ENCODE measurements at places on chromosomes 11 and 22. TPM values are rescaled to one million over a fixed set of nuclear protein-coding genes. Genes with fewer than 3 reads are reported as not detected.

- no peaks in the 10 kb centered on the region for H3K36me3 ChIP-seq
- DNase-seq: peak; percentile 97
- no peak overlapping the region for H3K27ac ChIP-seq
These were observed 435.4 kb downstream of the TMEM135 start for GRCh38 chr11:87473174-87473573.

DNA sequence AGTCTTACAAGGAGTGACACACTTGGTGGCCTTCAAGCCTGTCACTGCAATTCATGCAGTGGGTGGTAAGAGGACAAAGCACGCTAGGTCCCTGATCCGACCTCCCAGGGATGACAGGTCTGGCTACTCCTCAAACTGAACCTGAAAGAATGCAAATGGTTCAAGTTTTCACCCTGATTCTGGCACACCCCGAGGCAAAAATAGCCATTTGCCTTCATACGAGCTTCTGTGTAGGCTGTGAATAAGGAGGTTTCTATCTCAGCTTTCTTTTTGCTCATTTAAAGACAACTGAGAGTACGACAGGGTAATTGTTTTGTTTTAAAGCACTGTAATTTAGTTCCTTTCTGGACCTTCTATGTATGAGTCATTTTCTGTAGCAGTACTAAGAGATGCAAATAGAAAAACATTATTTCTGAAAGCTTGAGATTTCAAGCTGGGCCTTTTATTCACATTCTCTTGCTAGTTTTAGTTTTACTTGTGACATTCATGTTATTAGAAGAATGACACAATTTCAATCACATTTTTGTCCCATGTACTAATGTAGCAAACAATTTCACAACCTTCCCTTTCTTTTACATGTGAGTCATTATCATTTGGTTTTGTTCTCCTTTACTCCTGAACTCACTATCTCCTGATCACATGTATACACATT, 56.6 kb upstream of the FDX1 start:
- no peaks in the 10 kb centered on the region for H3K36me3 ChIP-seq
- no peak overlapping the region for H3K4me3 ChIP-seq
- peaks cover 9% of the 10 kb centered on the region for H3K4me1 ChIP-seq
- DNase-seq: peak; percentile 26
- no peaks in the 10 kb centered on the region for H3K27me3 ChIP-seq

DNA sequence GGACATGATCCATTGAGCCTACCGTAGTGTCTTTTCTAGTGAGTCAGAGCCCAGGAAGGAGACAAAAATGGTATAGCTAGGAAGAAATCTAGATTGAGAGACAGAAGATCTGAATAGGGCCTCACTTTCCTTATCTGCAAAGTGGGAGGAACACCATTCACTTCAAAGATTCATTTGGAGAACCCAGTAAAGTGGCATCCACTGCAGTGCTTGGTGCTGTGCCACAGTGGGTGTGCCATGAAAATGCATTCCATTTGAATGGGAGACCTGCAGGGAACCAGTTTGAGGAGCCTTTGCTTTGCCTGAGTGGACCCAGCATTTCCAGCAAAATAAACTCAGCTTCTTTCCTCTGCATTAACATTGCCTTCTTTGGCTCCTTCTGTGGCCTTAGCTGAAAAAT, 470.5 kb upstream of the CADM1 start:
- H3K4me1 ChIP-seq: peaks cover 7% of the 10 kb centered on the region
- H3K4me3 ChIP-seq: no peak overlapping the region
- H3K27me3 ChIP-seq: peaks cover 3% of the 10 kb centered on the region
- H3K36me3 ChIP-seq: no peaks in the 10 kb centered on the region
- no peak for DNase-seq
- H3K27ac ChIP-seq: no peak overlapping the region

DNA sequence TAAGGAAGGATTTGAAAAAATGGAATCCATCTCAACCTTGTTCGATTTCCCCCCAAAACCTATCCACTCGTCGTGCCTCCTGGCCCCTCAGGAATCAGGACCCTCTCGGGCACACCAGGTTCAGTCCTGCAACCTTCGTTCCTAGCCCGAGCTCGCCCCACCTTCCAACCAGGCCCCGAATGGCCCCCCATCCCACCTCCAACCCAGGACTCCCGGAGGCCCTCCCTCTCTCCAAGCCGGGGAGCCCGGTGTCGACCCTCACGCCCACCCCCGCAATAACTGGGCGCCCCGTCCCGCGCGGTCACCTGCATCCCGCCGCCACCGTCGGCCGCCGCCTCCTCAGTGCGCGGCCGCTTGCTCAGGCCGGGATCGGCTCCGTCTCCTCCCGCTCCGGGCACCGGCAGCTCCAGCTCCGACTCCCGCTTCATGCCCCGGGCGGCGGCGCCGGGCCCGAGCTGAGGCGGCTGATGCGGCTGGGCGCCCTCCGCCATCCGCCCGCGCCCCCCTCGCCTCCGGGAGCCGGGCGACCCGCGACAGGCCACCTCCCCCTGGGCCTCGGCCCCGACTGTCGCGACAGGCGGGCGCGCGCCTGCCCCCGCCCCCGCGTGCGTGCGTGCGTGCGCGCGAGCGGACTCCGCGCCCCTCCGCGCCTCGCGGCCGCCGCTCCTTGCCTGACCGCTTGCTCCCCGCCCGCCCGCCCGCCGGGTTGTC, 534 bp downstream of the RBFOX2 start:
- H3K27me3 ChIP-seq: no peaks in the 10 kb centered on the region
- peaks cover 8% of the 10 kb centered on the region for H3K36me3 ChIP-seq
- peak overlapping the region; percentile 71 for H3K27ac ChIP-seq
- peaks cover 11% of the 10 kb centered on the region for H3K4me1 ChIP-seq
- DNase-seq: no peak

GRCh38 chr11:119306373-119306890, 10.5 kb downstream of the MCAM start:
- DNase-seq: no peak
- peaks cover 13% of the 10 kb centered on the region for H3K36me3 ChIP-seq
- H3K4me1 ChIP-seq: no peaks in the 10 kb centered on the region

DNA sequence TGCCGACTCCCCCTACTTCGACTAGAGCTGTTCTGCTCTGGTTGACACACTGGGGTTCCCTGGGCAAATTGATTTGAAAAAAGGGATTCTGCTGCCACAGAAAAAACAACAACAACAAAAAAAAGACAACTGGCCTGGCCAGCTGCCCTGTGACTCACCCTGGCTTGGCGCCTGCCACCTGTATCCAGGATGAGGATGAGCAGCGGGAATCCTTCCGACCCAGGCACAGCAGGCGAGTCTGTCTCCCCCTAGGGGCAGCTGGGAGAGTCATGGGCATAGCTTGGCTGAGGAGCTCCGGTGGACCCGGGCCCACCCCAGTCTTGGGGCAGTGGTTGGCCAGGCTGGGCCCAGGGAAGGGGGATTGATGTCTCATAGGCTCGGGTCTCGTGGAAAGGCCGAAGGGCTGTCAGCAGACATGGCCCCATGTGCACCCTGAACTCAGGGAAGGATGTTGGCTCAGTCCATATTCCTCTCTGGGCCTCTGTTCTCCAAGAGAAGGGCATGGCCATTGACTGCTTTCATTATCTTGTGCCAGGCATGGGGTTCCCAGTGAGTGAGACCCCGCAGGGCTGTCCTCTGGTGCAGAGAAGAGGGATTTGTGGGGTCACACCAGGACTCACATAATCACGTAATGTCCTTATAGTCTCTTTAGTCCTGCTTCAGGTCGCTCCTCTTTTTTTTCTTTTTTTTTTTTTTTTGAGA, 10.4 kb upstream of the SUN2 start:
- H3K4me3 ChIP-seq: no peak overlapping the region
- no peaks in the 10 kb centered on the region for H3K36me3 ChIP-seq
- peaks cover 10% of the 10 kb centered on the region for H3K4me1 ChIP-seq
- DNase-seq: no peak
- no peak overlapping the region for H3K27ac ChIP-seq
- no peaks in the 10 kb centered on the region for H3K27me3 ChIP-seq

- H3K4me3 ChIP-seq: no peak overlapping the region
- no peak for DNase-seq
- no peaks in the 10 kb centered on the region for H3K36me3 ChIP-seq
- no peaks in the 10 kb centered on the region for H3K4me1 ChIP-seq
- H3K27me3 ChIP-seq: no peaks in the 10 kb centered on the region
These were observed 10.9 kb downstream of the PDGFD start for GRCh38 chr11:104152941-104153505.

- H3K4me1 ChIP-seq: no peaks in the 10 kb centered on the region
- no peaks in the 10 kb centered on the region for H3K36me3 ChIP-seq
- no peak for DNase-seq
- H3K27me3 ChIP-seq: no peaks in the 10 kb centered on the region
- no peak overlapping the region for H3K4me3 ChIP-seq
- H3K27ac ChIP-seq: no peak overlapping the region
These were observed 100.2 kb downstream of the SYN3 start for GRCh38 chr22:32958001-32958400.

GRCh38 chr11:31768749-31769640, 42.1 kb downstream of the PAX6 start:
- DNase-seq: no peak
- no peak overlapping the region for H3K4me3 ChIP-seq
- no peaks in the 10 kb centered on the region for H3K27me3 ChIP-seq
- H3K27ac ChIP-seq: no peak overlapping the region

DNA sequence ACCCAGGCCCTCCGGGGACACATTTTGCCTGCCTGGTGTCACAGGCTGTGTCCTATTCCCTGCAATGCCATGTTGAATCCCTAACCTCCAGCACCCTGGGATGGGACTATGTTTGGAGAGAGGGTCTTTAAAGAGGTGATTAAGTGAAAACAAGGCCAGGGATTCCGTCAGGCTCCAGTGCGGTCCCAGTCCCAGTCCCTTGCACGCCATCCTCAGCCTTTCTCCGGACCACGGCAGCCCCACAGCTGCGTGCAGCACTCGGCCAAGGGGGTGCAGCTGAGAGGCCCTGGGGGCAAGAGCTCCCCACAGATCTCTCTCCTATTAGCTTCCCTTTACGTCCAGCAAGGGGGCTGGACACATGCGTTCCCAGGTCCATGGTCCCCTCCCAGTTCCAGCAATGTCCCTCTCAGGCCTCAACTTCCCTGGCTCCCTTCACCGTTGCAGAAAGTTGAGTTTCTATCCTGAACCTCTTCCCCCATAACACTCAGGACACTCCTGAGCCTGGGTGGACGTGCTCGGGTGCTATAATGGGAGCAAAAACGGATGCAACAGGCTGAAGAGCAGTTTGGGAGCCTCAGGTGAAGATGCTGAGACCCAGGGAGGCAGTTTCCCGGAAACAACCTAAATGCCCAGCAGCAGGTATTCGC, 1422.7 kb downstream of the BRD1 start:
- H3K4me3 ChIP-seq: no peak overlapping the region
- no peaks in the 10 kb centered on the region for H3K4me1 ChIP-seq
- H3K27ac ChIP-seq: no peak overlapping the region
- no peaks in the 10 kb centered on the region for H3K36me3 ChIP-seq
- peaks cover 3% of the 10 kb centered on the region for H3K27me3 ChIP-seq
- DNase-seq: no peak

- no peaks in the 10 kb centered on the region for H3K4me1 ChIP-seq
- no peaks in the 10 kb centered on the region for H3K36me3 ChIP-seq
- no peak overlapping the region for H3K27ac ChIP-seq
- DNase-seq: no peak
These were observed 87.9 kb upstream of the B3GAT1 start for GRCh38 chr11:134499990-134500389.

- no peaks in the 10 kb centered on the region for H3K36me3 ChIP-seq
- H3K27ac ChIP-seq: no peak overlapping the region
- H3K4me1 ChIP-seq: peaks cover 4% of the 10 kb centered on the region
- no peaks in the 10 kb centered on the region for H3K27me3 ChIP-seq
- H3K4me3 ChIP-seq: no peak overlapping the region
These were observed 21.5 kb downstream of the SHISAL1 start for GRCh38 chr22:44291265-44291664.

DNA sequence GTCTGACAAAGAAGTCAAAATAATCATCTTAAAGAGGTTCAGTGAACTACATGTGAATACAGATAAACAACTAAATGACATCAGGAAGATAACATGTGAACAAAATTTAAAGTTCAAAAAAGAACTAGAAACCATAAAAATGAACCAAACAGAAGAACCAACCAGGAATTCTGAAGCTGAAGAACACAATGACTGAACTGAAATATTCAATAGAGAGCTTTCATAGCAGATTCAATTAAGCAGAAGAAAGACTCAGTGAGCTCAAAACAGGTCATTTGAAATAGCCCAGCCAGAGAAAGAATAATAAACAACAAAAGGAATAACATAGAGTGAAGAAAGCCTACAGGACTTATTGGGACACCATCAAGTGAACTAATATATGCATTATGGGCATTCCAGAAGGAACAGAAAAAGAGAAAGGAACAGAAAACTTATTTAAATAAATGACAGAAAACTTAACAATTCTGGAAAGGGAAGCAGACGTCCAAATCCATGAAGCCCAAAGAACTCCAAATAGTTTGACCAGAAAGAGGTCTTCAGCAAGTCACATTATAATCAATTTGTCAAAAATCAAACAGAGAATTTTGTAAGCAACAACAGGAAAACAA, 11.0 kb upstream of the SLC36A4 start:
- no peaks in the 10 kb centered on the region for H3K36me3 ChIP-seq
- no peaks in the 10 kb centered on the region for H3K4me1 ChIP-seq
- peaks cover 4% of the 10 kb centered on the region for H3K27me3 ChIP-seq
- no peak overlapping the region for H3K27ac ChIP-seq

DNA sequence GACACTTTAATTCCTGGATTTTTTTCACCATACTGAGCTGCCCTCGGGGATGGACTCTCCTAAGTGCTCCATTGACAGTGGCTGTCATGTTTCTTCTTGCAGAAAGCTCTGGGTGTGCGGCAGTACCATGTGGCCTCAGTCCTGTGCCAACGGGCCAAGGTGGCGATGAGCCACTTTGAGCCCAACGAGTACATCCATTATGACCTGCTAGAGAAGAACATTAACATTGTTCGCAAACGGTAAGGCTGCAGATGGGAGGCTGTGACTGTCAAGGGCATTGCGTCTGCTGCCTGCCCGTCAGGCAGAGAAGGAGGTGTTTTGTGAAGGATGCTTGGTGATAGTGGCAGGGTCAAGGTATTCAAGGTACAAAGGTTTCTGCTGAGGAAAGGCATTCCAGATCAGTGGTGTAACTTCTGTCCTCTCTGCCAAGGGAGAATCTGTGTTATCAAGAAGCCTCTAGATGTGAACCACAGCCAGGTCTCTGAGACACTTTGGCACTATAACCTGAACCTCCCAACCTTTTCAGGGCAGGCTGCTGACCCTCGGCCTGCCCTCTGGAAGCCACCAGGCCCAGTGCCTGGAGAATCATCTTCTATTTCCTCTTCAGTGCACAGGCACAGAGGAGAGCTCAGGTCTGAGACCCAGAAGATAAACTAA, 30.8 kb downstream of the ACO2 start:
- H3K27me3 ChIP-seq: no peaks in the 10 kb centered on the region
- H3K4me1 ChIP-seq: peaks cover 3% of the 10 kb centered on the region
- no peak overlapping the region for H3K27ac ChIP-seq
- no peak for DNase-seq

ELFN2 gene
- total RNA-seq: 2.8 TPM

C11orf87 gene
- 0.07 TPM for total RNA-seq

TPCN2 gene
- total RNA-seq: 8.4 TPM

PHF21B gene
- total RNA-seq: 6.3 TPM

TRIM48 gene
- not detected for total RNA-seq

SLCO2B1 gene
- 2.6 TPM for total RNA-seq

GSC2 gene
- not detected for total RNA-seq

MEN1 gene
- 26.0 TPM for total RNA-seq

LYVE1 gene
- 0.27 TPM for total RNA-seq

PANX3 gene
- not detected for total RNA-seq

All from astrocyte (in vitro differentiated cells and primary cell).